K562 (cell line): ENCODE measurements at places on chromosomes 5 and 9. TPM values are rescaled to one million over a fixed set of nuclear protein-coding genes. Genes with fewer than 3 reads are reported as not detected.

Gene TMC1
- not detected in 2 replicates for total RNA-seq

Gene PCDH12
- 0.04 TPM in 1 of 2 replicates, not detected in the other for total RNA-seq

Gene LURAP1L
- not detected in 2 replicates for total RNA-seq

DNA sequence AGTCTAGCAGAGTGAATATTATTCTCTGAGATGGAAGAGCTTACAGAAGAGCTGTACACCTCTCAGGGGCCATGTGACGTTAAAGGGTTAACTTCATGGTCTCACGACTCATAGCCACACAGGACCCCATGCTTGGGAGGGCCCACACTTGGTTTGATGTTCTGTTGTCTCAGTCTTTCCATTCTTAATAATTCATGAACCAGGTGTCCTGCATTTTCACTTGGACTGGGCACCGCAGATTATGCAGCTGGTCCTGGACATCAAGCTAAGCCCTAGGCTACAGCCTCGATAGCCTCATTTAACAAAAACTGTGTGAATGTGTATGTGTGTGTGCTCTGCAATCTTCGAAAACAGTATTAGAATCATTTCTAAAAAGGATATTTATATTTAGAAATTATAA lies 323.5 kb downstream of the PLK2 start:
- no peaks in the 10 kb centered on the region for H3K27me3 ChIP-seq
- H3K36me3 ChIP-seq, result no peaks in the 10 kb centered on the region
- H3K4me1 ChIP-seq, result no peaks in the 10 kb centered on the region
- H3K27ac ChIP-seq, result no peak overlapping the region
- H3K4me3 ChIP-seq, result no peak overlapping the region
- no peak for DNase-seq

GRCh38 chr5:141838326-141839014 lies 39.7 kb downstream of the PCDH1 start:
- H3K36me3 ChIP-seq, result no peaks in the 10 kb centered on the region
- H3K27ac ChIP-seq, result no peak overlapping the region
